ENCODE measurements at places on chromosomes 5 and 9. TPM values are rescaled to one million over a fixed set of nuclear protein-coding genes. Genes with fewer than 3 reads are reported as not detected.
A peak's percentile ranks its signal among the peaks of the same experiment; 100 is the strongest.

- DNase-seq, result no peak
Observed at GRCh38 chr9:37706290-37706689, 47.3 kb upstream of the TRMT10B start.

GRCh38 chr9:120286530-120286929 lies 293.4 kb downstream of the CDK5RAP2 start:
- no peak for DNase-seq

DNA sequence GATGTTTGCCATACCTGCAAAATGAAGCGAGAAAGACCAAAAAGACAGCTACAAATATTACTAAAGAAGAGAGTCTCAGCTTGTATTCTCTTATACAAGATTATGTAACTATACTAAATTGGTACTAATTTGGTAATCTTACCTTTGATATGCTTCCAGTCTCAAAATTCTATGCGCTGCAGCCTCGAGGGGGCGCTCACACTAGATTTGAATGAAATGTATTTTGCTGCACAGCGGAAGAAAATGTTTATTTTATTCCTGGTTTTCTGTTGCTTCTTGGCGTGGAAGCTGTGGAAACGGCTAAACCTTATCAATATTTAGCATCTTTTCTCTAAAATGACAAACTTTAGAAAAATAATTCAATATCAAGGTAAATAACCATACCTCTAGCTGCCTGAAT lies 267.0 kb upstream of the NUDT12 start:
- DNase-seq, result no peak

DNA sequence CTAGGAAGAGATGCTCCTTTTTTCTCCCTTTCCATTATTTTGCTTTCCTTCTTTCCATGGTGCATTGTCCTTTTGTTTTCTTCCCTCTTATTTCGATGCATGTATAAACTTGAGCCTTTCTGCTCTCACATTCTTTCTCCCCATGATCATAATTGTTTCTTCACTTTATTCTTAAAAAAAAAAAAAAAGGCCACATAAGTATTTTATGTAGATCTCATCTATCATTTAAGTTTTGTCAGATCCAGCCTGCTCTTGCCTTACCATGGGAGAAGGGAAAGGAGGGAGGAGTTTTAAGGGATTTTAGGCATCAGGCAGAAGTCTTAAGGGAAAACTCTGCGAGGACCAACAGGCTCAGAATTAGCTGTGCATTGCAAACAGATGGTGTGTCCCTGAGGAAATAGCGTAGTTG lies 11.1 kb downstream of the TGFBR1 start:
- DNase-seq, result no peak

- no peak for DNase-seq
Observed at GRCh38 chr5:150329038-150329437, 26.3 kb upstream of the ARSI start.

- no peak for DNase-seq
Observed at GRCh38 chr9:82882748-82883147, 180.2 kb downstream of the RASEF start.

GRCh38 chr5:135026645-135027265 lies 7.3 kb downstream of the PITX1 start:
- no peak for DNase-seq

GRCh38 chr5:131109540-131110255 lies 55.4 kb downstream of the HINT1 start:
- DNase-seq, result peak; percentile 24

DNA sequence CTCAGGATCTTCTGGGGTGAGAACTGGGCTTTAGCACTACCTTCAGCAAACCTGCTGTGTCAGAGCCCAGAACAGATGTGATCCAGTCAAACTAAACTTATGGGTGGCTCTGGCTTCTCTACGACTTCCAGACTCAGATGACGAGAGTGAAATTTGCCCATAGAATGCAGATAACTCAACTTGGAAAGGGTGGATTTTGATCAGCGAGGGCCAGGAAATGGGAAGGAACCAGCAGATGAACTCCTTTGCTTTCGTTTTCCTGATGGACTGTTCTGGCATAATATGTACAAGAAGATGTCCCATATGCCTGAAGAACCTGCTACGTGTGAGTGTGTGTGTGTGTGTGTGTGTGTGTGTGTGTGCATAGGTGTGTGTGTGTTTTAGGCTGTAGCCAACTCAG lies 132.0 kb upstream of the MOCS2 start:
- DNase-seq, result no peak

- peak; percentile 22 for DNase-seq
Observed at GRCh38 chr9:33287087-33287490, 3.2 kb upstream of the NFX1 start.

DNA sequence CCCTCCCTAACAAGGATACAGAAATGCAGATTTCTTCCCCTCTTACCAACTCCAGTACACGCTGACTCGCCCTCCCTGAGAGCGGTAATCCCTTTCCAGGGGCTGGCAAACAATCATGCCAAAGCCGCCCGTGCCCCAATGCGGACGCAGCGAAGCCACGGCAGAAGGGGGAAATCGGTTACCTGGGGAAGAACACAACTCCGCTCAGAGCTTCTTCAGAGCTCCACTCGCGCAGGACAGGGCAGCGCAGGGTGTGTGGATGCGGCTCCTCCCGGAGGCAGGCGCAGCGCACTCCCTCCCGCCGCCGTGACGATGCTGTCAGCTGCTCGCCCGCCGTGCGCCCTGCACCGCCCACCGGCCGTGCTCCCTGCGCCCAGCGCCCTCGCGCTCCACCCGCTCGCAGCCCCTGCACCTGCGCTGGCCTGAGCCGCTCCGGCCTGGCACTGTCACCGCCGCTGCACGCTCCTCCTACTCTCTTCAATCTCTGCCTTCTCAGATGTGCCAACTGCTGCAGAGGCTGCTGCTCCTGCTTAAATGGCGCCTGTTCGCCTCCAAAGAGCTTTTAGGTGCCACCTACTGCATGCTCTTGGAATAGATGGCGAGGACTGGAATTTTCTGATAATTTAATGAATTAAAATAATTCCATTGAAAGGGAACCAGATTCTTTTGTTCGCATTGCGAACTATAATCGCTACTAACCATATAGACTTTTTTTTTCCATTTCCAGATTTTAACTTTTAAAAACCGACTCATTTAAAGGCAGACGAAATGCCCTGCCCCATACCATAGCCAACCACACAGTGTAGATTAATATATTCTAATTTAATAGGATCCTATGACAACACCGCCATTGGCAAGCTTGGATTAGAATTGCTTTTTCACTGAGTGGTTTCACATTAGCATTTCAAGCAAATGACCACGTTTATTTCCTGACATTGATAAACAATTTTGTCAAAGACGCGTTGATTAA lies at the start of gene DIRAS2:
DIRAS2 (minus strand) TSS at position 255 of the 970 bp plus-strand sequence. CDS start 28,997 bp downstream, outside the sequence.
- DNase-seq, result peak; percentile 59

GRCh38 chr9:77475641-77476473 lies 172.3 kb downstream of the GNA14 start:
- no peak for DNase-seq

DNA sequence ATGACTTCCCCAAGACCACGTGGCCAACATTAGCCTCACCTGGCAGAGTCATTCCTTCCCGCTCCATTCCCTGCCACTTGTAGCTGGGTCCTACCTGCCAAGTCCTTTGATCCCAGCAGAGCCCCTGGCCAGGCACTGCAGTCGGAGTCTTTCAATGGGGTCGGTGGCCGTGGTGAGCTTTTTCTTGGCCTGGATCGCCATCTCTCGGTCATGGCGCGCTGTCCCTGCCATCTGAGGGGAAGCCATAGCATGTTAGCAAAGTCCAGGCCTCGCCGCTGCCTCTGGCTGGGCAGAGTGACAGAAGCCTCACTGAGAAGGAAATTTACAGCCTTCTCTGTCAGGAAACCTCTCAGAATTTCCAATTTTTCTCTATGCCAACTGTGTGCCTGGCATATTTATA lies 17.5 kb downstream of the CAPSL start:
- no peak for DNase-seq

GRCh38 chr5:135091286-135091685 lies 57.3 kb upstream of the PITX1 start:
- DNase-seq, result no peak

DNA sequence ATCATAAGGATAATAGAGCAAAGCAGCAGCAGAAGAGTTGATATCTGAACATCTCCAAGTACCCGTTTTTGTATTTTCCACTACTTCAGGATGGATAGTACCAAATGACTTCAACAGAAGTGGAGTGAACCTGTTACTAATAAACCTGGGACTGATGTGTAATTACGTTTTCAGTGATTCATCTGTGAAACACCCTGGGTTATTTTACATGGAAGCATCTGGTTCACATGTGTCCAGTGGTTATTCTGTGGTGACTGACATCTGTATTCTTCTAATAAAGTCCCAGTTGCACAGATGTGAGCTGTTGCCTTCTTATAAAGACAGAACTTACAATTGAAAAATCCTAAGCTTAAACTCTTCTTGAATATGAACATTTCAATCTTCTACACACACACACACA lies 139.7 kb upstream of the VCAN start:
- DNase-seq, result no peak

DNA sequence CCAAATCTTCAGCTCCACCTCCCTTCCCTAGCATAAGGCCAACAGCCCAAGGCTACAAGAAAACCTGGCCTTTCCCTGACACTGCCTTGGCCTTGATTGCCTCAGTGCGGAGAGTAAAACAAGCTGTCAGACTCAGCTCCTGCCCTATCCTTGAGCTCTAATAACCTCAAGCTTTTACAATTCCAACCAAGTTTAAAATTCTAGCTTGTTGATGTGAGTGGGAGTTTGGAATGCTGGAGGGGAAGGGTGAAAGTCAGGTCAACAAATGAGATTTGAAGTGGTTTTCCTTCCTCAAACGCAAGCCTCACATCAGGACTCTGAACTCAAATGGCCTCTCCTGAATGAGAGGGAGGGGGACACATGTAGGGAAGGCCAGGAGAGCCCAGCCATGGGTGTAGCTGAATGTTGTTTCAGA lies 197.0 kb upstream of the VLDLR start:
- no peak for DNase-seq

- DNase-seq, result no peak
Observed at GRCh38 chr5:119726544-119726943, 97.2 kb downstream of the FAM170A start.

GRCh38 chr5:72561148-72561972 lies 54.1 kb upstream of the ZNF366 start:
- no peak for DNase-seq

DNA sequence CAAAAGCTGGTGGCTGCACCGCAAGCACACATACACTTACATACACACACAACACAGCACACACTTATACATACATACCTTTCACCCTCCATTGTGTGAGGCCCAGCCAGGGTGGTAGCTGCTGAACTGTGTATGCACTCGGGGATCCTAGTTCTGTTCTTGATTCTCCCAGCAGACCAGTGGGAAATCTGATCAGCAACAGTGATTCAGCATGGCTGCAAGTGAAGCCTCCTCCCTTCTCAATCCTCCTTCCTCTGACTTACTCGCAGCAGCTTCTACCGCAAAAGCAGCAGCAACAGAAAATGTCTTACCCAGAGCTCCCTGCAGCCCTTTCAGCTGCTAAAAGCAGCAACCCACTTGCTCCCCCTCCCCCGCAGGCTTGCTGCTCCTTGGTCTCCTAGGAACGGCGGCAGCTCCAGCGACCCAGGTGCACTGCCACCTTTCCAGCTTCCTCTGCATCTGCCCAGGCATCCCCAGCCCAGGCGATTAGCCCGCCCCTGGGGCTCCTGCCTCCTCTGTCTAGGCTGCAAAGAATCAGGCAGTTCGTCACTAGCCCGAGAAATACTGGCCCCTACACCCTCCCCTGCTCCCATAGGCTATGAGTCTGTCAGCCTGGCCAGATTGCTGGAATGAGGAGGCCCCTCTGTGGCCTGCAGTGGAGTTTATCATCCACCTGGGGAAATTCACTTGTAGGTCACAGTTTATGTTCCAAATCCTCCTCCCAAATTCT lies at the start of gene KLHL3:
KLHL3 (minus strand) TSS at position 535 of the 730 bp plus-strand sequence; CDS start at position 92, 443 bp downstream.
- DNase-seq, result peak; percentile 48

DNA sequence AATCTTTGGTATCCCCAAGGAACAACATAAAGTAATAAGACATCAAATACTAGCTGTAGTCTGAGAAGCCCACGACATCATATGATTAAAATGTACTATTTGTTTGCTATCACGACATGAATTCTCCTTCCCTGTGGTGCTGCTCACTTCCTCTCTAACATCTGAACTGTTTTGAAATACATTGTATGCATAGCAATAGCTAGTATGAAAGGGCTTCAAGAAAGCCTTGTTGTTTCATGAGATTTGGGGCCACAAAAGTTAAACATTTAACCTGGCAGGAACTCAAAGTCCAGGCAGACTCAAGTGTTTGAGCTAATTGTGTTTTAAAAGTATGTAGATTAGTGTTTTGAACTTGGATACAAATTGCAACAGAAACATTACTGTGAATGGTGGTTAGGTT lies 237.4 kb upstream of the PTGER4 start:
- no peak for DNase-seq

GRCh38 chr9:131649646-131650045 lies 90.2 kb downstream of the RAPGEF1 start:
- no peak for DNase-seq

GRCh38 chr9:107210775-107211174 lies 72.3 kb upstream of the RAD23B start:
- DNase-seq, result no peak

Gene SAXO1
- polyA plus RNA-seq, result 0.06 TPM

Gene SLC1A3
- 23.2 TPM for polyA plus RNA-seq

Gene FSTL4
- polyA plus RNA-seq, result 5.2 TPM

Gene PCDH1
- polyA plus RNA-seq, result 18.8 TPM

Gene ANKDD1B
- polyA plus RNA-seq, result 0.75 TPM

Gene OCLN
- 1.6 TPM for polyA plus RNA-seq

Gene GGTA1
- polyA plus RNA-seq, result 10.2 TPM

Gene DDX4
- 0.23 TPM for polyA plus RNA-seq

Gene TTC16
- polyA plus RNA-seq, result 0.04 TPM

Gene CD74
- polyA plus RNA-seq, result 195 TPM

Gene SEMA5A
- 27.5 TPM for polyA plus RNA-seq

Gene ROR2
- 3.1 TPM for polyA plus RNA-seq

Gene CSNK1G3
- polyA plus RNA-seq, result 20.7 TPM

Data from hindlimb muscle (tissue), 1 donor.